ENCODE measurements at places on chromosomes 7 and 10.

GRCh38 chr7:116159711-116160110 is 50.6 kb upstream of the TES start:
- DNase-seq, result no peak

GRCh38 chr7:29356631-29357030 is 162.1 kb downstream of the CHN2 start:
- DNase-seq, result no peak

- DNase-seq, result no peak
Observed at GRCh38 chr7:97858221-97858620, 14.0 kb downstream of the ASNS start.

DNA sequence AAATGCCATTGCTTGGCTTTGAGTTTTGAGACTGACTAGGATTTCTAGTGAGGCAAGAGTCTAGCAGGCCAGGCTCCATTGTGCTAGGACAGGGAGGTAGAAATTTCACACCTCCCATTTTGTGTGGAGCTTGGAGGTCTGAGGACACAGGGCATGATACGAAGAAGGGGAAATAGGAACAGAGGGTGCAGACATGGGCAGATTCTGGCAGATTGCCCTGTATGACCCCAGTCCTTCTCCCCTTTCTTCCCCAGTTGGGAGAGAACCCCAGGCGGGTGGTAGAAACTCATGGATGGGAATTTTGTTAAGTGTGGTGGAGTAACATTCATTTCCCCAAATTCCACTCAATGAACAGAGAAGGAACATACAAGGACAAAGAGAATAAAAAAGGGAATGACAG is 54.4 kb downstream of the RAMP3 start:
- no peak for DNase-seq

- DNase-seq, result no peak
Observed at GRCh38 chr7:92415225-92415624, 32.1 kb upstream of the GATAD1 start.
